ENCODE measurements at places on chromosomes 4 and X. TPM values are rescaled to one million over a fixed set of nuclear protein-coding genes. Genes with fewer than 3 reads are reported as not detected.

DNA sequence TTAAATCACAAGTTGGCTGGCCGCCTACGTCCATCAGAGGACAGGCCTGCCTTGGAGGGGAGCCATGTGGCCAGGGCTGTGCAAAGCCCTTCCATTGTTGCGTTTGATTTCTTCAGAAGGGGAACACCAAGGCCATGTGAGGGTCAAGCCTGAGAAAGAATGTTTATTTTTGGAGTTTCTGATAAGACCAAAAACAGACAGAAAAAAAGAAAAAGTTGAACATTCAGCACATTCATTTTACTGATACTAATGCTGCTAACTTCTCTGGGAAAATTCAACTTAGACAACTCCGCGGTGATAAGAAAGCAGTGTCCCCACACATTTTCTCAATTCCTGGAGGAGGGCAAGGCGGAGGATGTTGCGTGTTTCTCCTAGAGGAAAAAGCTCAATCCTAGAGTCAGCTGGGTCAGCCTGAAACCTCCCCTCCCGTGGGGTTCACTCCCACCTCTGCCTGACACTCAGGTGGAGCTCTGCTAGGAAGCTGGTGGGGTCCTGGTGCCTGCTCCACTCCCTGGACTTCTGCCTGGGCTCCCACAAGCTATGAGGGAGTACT lies 63.5 kb downstream of the ANAPC4 start:
- DNase-seq = no peak

DNA sequence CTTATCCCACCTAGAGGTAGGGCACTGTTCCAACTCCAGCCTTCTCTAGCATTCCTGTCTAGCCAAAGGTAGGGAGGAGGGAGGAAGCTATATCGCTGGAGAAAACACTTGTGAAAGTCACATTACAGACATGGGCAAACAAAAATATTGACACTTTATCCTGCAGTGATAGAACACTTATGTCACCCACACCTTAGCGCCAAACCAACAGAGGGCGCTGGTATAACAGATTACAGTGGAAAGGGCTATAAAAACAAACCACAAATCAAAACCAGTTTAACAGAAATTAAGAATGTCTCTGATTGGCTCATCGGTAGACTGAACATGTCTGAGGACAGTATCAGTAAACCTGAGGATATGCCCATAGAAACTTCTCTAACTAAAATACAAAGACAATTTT lies 451.3 kb downstream of the TLL1 start:
- DNase-seq = no peak

DNA sequence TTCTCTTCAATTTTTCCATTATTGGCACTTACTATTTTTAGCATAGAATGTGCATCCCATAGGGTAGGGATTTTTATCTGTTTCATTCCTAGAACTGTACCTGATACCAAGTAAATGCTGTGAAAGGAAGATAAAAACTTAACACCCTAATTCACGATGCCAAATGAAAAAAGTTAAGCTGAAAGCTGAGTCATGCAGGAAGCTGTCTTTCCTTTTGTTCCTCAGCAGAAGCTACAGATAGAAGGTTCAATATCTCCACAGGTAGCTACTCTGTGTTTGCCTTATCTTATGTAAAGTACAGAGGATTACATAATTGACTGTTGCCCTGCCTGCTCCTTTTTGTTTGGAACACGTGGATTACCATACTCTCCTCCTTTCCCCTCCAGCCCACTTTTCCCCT lies 77.0 kb downstream of the LRP2BP start:
- no peak for DNase-seq

- no peak for DNase-seq
Observed at GRCh38 chr4:40687676-40688389, 58.2 kb upstream of the RBM47 start.

- no peak for DNase-seq
Observed at GRCh38 chr4:162586266-162586665, 422.5 kb upstream of the FSTL5 start.

- peak; percentile 43 for DNase-seq
Observed at GRCh38 chr4:1345903-1346780, 866 bp upstream of the UVSSA start.

- no peak for DNase-seq
Observed at GRCh38 chr4:69920874-69921273, 10.0 kb upstream of the CSN1S1 start.

GRCh38 chr4:112076919-112077608 lies 68.2 kb upstream of the FAM241A start:
- no peak for DNase-seq

DNA sequence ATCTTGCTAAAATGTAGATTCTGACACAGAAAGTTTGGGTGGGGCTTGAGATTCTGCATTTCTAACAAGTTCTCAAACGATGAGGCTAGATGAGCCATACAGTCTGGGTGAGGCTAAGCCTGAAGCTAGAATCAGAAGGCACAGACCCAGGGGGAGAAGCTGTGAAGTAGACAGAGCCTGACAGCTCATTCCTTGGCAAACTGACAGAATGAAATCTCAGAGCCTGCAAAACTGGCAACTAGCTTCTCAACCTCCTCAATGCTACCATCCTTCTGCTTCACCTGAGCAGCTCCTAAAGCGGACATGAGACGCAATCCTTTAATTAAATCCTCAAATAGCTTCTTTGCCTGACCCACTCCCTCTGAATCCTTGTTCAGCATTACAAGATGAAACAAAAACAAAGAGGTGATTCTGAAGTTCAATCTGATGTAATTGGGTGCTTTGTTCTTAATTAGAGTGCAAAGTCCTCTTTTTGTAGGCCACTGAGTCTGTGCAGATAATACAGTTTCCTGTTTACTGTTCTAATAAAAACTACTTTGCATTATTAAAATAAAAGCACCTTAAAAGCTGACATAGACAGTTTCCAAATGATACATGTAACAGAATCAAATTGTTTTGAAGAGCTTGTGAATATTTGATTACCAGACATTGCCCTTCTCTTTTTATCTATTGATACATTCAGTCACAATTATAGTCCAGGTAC lies 71.0 kb upstream of the BMP2K start:
- no peak for DNase-seq

DNA sequence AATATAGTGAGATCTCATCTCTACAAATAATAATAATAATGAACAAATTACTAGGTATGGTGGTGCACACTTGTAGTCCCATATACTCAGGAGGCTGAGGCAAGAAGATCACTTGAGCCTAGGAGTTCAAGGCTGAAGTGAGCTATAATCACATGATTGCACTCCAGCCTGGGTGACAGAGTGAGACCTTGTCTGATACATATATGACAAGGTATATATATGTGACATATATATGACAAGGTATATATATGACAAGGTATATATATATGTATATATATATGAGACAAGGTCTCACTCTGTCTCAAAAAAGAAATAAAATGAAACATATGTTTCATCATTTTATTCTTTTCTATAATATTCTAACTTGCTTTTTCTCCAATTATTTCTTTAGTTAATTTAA lies 278.1 kb upstream of the TET2 start:
- no peak for DNase-seq

- DNase-seq = no peak
Observed at GRCh38 chrX:24259544-24260240, 54.2 kb downstream of the SUPT20HL2 start.

DNA sequence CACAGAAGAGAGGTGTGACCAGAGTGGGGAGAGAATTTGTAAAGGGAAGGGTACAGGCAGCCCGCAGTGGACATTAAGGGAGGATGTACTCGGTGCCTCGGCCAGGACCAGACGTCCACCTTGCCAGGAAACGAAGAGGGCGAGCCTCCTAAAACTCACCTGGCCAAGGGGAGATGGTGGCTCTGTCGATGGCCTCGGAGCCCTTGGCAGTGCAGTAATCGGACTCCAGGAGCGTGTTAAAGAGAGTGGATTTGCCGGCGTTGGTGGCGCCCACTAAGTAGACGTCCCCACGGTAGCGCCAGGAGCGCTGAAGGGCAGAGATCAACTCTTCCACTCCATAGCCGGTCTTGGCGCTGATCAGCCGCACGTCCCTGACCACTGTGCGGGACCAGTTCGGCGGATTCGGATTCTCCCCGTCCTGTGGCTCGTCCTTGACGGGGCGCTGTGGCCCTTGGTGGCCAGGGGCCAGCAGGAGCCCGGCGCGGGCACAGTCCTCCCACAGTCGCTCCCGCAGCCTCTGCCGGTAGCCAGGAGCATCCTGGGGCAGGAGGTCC lies 1.0 kb downstream of the NOA1 start:
- no peak for DNase-seq

GRCh38 chr4:152850377-152850776 lies 70.6 kb downstream of the ARFIP1 start:
- no peak for DNase-seq

- no peak for DNase-seq
Observed at GRCh38 chr4:151887031-151887815, 126.4 kb upstream of the GATB start.

DNA sequence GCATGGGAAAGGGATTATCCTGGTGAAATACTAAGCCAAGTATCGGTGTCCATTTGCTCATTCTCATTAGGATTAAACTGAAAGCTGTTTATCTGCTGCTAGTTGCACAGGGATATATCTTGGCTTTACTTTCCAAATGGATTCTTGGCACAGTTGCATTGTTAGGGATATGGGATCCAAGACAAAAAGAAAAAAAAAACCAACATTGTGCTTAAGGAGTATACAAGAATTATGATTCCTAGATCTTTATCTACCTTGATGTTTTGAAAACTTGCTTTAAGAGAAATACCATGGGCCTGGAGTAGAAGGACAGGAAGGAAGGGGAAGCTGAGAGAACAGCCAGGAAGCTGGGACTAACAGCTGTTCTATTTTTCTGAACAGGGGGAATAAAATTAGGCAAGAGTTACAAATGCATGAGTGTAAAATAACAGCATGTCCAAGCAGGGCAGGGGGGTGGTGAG lies 107.6 kb downstream of the ATXN3L start:
- no peak for DNase-seq

- no peak for DNase-seq
Observed at GRCh38 chr4:85228264-85228663, 246.7 kb upstream of the ARHGAP24 start.

DNA sequence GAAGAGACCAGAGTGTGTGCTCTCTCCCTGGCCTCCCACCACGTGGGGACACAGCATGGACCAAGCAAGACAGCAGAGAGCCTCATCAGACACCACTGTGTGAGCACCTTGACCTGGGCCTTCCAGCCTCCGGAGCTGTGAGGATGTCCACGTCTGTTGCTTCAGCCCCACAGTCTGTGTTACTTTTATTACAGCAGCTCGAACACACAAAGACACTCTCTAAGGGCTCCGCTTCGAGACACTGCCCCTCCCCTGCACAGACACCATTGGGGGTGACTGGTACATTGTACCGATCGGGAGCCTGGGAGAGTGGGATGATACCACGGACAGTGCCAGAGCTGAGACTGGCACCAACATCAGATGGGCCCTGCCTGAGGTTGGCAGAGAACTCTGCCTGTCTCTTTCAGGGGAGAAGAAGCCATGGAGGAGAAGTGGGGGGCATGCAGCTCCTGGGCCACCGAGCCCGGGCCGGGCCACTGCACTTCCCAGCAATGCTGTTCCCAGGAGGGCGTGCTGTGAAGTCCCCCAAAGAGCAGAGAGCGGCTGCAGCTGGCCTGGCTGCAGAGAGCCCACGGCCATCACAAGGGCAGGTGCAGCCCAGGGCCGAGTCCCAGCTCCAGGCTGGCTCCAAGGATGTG lies 48.1 kb upstream of the HMX1 start:
- no peak for DNase-seq

GRCh38 chrX:119017077-119017476 lies 42.7 kb downstream of the LONRF3 start:
- no peak for DNase-seq

DNA sequence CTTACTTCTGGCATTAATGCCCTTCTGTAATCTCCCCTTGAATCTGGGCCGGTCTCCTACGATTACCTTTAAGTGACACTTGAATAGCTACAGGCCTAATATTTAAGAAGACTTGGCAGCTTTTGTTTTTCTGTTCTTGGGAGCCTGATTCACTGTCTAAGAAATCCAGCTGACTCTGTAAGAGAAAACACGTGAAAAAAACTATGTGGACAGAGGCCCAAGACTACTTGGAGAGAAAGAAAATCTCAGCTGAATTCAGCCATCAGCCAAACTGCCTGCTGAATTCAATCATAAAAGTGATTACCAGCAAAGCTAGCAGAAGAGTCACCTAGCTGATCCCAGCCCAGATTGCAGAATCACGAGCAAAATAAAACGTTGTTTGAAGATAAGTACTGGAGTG lies 521.2 kb downstream of the MID1IP1 start:
- DNase-seq = no peak

- DNase-seq = no peak
Observed at GRCh38 chrX:119273420-119274192, 37.5 kb downstream of the PGRMC1 start.

DNA sequence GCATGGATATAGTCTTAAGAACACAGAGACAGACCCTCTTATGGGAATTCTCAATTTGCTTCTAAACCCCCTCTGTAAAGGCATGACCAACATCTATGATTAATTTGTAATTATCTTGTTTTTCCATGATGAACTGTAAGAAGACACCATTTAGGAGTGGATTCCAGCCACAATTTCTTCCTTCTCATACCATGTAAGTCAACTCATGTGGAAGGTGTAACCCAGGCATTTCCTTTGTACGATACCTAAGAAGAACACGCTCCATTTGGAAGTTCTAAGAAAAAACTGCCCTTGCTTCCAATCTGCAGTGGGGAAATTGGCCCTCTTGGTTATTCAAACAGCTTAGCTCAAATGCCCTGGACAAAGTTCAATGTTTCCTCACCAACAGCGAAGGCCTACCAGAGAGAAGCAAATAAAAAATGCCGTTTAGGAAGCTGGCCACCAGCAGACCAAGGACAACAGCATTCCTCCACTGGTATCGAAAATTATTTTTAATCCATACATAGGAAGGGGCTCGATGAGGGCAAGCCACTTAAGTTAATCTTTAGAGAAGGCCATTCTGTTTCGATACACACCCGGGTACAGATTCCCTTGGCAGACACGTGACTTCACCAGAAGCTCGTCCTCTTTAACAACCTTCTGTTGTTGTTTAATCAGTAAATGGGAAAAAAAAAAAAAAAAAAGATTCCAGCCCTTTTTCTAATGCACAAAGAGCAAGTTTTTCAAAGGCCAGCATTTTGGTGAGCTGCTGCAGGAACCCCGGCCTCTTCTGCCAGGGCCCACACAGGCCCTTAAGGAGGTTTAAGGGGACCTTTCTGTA lies 2.6 kb downstream of the DHRSX start:
- DNase-seq = no peak

DNA sequence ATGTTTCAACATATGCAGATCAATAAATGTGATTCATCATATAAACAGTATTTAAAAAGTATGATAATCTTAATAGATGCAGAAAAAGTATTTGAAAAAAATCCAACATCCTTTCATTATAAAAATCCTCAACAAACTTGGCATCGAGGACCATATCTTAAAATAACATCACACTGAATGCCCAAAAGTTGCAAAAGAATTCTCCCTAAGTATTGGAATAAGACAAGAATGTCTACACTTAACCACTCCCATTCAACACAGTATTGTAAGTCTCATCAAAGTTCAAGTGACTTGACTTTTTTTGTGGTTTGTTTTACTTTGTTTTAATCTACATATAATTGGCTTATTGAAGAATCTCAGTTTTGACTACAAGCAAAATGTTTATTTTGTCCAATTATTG lies 779.0 kb upstream of the SLIT2 start:
- DNase-seq = no peak

Gene SEPTIN11
- polyA plus RNA-seq = 38.7 TPM

Gene MAGEA2
- polyA plus RNA-seq = not detected

Gene STATH
- not detected for polyA plus RNA-seq

Gene TRIM2
- 15.1 TPM for polyA plus RNA-seq

Gene CNGA2
- polyA plus RNA-seq = not detected

Gene THAP6
- polyA plus RNA-seq = 9.4 TPM

Gene PPEF1
- 0.15 TPM for polyA plus RNA-seq

Gene CT45A10
- not detected for polyA plus RNA-seq
